IPS-NIHi11 (cell line): ENCODE measurements at places on chromosomes 1 and 21.
A peak's percentile ranks its signal among the peaks of the same experiment; 100 is the strongest.

DNA sequence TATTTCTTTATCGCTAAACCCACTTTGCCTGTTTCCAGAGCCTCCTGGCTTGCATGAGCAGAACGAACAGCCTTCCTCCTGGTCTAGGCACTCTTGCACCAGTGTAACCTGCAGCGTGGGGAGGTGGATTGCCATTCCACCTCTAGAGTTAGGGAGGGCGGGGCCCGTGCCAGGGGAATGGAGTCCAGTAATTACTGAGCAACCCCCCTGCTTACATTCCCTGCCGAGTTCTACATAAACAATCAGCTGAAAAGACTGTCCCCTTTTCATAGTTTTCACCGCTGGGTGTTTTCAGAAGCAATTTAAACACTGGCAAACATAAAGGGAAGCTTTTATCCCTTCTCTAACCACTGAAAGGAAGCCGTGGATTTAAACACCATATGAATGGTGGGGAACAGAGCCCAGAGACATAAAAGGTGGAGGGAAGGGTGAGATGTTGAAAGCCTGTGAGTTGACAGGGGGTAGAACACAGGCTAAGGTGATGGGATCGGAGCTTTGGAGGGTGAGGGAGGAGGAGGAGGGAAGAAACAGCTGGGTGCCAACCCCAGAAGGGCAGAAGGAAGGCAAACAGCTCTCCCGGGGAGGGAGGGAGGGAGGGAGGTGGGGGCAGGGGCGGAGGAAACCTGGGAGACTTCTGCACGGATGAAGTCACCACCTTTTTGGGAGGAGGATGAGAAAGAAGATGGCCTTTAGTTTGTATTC, 68.0 kb upstream of the WDR26 start:
- peak; percentile 35 for DNase-seq

- DNase-seq: no peak
Observed at GRCh38 chr1:156754219-156754618, 2.7 kb upstream of the HDGF start.

DNA sequence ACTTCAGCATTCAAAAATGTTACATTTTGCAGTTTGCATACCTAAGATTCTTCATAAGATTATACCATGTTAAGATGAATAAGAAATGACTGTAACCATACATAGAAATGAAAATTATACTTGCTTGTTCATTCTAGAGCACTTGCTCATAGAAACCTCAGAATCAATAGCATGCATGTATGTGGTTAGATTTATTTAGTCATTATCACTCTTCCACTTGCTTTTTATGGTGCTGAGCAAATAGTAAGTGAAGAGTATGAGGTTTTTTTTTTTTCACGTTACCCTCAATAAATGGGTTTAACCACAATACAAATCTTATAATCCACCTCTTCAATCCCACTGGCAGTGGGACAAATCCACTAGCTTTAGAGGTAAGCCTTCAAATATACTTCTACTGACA, 84.7 kb downstream of the LRRC53 start:
- no peak for DNase-seq

DNA sequence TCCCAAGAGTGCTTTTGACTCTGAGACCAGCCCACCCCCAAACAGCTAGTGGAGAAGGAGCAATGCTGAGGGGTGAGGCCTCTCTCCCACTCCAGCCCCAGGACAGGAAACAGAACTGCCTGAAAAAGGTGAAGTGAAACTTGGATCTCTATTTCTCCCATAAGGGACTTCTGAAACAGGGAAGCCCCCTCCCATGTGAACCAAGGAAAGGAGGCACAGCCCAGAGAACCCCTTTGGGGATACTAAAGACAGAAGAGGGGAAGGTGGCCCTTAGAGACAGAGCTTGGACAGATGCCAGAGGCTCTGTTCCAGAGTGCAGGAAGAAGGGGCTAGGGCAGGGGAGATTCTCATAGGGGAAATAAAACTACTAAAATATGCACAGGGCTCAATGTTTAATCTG, 2.9 kb downstream of the TNFAIP8L2 start:
- no peak for DNase-seq

DNA sequence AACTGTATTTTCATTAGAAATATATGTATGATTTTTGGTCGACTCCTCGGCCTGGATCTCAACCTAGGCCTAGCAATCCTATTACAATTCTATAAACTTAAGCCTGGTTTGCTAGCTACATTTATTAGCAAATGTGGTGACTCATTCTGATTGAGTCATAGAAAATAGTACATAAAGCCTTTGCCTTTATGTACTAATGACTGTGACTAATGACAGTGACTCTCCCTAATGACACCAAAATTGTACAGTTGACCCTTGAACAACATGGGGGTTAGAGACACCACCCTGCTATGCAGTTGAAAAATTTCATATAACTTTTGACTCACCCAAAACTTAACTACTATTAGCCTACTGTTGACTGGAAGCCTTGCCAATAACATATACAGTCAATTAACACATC, 78.9 kb downstream of the CLEC20A start:
- DNase-seq: no peak

DNA sequence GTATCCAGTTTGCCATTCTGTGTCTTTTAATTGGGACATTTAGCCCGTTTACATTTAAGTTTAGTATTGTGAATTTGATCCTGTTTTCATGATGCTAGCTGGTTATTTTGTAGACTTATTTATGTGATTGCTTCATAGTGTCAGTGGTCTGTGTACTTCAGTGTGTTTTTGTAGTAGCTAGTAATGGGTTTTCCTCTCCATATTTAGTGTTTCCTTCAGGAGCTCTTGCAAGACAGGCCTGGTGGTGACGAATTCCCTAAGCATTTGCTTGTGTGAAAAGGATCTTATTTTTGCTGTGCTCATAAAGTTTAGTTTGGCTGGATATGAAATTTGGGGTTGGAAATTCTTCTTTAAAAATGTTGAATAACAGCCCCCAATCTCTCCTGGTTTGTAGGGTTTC, 69.2 kb upstream of the PDC start:
- no peak for DNase-seq

- DNase-seq: no peak
Observed at GRCh38 chr21:14084701-14085100, 126.1 kb downstream of the LIPI start.

- DNase-seq: no peak
Observed at GRCh38 chr1:232599178-232600041, 30.5 kb downstream of the SIPA1L2 start.

DNA sequence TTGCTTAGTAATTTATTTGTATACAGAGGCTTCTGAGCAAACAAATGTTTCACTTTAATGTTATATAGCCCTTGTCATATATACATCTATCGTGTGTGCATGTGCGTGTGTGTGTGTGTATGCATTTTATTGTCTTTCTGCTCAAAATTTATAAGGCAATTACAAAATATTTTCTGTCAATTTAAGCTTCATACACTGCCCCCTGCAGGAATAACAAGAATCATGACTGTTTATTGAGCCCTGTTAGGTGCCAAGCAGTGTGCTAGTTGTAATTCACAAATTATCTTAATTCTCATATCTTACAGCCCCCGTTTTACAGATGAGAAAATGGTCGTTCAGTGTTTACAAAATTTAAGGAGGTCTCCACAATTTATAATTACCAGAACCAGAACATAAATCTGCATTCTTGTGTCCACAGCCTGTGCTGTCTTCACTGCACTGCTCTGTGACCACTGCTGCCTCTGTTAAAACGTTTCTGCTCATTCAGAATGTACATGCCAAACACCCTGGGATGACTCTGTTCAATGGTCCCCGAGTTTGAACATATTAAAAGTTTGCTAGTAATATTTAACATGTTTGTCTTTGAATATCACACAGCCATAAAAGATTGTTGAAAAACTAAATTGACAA, 181.3 kb downstream of the ATP6V1G3 start:
- DNase-seq: no peak

DNA sequence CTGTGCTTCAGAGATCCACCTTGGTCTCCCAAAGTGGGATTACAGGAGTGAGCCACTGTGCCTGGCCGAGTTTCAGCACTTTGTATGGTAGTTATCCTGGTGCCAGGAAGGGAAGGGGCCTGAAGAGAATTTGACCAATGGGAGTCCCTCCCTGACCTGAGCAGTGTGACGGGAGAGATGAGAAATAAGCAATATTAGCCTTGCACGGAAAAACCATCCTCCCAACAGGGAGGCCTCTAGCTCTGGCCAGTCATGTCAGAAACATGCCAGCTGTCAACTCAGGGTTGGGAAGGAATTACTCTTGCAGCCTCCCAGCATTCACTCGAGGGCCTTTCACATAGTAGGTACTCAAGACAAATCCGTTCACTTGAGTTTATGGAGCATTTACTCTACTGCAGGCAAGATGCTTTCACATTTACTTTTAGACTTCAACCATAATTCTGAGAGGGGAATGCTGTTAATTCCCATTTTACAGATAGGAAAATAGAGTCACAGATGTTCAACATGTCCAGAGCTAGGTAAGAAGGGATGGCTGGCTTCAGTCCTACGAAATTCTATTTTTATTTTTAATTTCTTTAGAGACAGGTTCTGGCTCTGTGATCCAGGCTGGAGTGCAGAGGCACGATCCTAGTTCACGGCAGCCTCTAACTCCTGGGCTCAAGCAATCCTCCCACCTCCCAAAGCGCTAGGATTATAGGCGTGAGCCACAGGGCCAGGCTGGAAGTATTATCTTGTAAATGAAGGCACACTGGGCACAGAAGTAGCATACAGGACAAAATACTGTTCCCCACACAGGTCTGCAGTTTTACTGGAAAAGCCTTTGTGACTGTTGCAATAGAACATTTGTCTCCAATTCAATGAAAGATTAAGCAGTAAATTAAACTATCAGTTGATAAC, 3.2 kb upstream of the ATP13A2 start:
- no peak for DNase-seq

- no peak for DNase-seq
Observed at GRCh38 chr1:14238472-14239307, 359.8 kb upstream of the KAZN start.

- no peak for DNase-seq
Observed at GRCh38 chr1:147719029-147719698, 41.2 kb downstream of the GJA5 start.

DNA sequence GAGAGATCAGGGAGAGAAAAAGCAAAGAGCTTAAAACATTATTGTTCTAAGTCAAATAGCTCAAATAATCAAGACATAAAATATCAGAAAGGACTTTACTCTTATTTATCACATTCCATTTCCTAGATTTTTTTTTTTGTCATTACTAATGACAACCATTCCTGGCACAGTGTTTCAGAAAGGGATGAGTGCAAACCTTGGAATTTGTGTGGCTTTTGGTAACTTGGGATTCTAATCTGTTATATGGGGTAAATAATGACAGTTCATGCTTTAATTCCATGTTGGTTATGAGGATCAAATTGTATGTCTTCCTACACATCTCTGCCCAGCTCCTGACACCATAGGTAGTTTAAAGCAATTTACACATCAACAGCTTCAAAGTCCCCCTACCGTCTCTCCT, 358.4 kb upstream of the ADGRL4 start:
- no peak for DNase-seq

DNA sequence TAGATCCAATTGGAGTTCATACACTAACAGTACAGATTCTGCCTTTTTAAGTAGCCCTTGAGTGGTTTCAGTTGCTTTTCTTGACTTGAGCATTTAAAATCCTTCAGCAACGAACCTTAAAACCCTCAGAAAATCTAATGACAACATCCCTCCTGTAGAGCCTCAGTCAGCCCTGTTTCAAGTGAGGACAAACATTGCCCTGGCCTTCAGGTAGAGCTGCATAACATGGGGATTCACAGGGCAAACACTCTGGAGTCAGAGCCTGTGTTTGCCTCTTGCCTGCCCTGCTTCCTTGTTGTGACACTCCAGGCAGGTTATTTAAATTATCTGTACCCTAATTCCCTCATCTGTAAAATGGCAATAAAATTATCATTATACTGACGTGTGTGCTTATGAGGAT, 96.1 kb upstream of the KCNA3 start:
- no peak for DNase-seq

GRCh38 chr1:202733251-202733650, 23.0 kb upstream of the SYT2 start:
- DNase-seq: no peak

- no peak for DNase-seq
Observed at GRCh38 chr1:43879414-43879813, 54.2 kb upstream of the ARTN start.
